ENCODE measurements at places on chromosomes 11 and 22.

- DNase-seq, result peak; percentile 14
Observed at GRCh38 chr11:33376331-33377310, 119.4 kb downstream of the HIPK3 start.

- no peak for DNase-seq
Observed at GRCh38 chr22:32058656-32059260, 15.7 kb downstream of the SLC5A1 start.

GRCh38 chr11:72989727-72990126 lies 152.4 kb downstream of the FCHSD2 start:
- DNase-seq, result peak; percentile 41

GRCh38 chr22:20025401-20026203 lies 4.7 kb downstream of the TANGO2 start:
- no peak for DNase-seq

DNA sequence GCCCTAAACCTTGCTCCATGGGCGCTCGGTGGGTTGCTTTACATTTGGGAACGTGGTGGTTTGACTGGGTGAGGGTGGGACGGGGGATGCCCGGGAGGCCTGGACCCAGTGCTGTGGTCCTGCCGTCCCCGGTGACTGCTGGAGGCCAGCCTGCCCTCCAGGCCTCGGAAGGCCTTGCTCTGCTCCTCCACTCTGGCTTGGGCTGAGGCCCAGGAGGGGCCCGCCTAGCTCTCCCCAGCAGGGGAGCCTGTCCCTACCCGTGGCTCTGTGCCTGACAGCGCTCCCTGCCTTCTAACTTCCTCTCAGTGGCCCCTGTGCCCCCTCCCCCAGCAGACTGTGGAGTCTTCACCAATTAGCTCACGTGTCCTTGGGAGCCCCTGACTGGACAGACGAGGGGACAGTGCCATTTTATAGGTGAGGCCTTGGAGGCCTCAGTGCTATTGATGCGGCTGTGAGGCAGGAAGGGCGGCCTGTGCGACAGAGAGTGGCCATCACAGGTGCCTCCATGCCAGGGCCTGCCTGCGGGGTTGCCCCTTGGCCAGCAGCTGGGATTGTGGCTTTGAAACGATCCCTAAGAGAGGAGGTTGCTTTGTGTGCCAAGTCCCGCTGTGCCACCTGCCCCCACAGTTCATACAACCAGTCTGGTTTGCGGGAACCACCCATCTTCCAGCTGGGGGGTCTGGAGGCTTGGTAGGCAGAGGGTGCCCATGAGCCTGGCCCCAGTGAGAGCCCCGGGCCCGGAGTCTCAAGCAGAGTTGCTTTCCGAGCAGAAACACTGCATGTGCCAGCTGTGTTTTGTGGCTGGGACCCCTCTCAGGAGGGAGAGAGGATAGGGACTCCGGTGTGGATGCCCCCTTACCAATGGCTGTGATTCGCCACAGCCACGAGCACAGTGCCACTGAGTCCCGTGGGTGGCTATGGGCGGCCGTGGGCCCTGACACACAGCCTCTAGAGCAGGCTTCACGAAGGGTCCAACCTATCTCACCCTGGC lies 17.7 kb downstream of the TPCN2 start:
- no peak for DNase-seq

GRCh38 chr11:78370406-78371172 lies 47.0 kb downstream of the GAB2 start:
- DNase-seq, result peak; percentile 30

DNA sequence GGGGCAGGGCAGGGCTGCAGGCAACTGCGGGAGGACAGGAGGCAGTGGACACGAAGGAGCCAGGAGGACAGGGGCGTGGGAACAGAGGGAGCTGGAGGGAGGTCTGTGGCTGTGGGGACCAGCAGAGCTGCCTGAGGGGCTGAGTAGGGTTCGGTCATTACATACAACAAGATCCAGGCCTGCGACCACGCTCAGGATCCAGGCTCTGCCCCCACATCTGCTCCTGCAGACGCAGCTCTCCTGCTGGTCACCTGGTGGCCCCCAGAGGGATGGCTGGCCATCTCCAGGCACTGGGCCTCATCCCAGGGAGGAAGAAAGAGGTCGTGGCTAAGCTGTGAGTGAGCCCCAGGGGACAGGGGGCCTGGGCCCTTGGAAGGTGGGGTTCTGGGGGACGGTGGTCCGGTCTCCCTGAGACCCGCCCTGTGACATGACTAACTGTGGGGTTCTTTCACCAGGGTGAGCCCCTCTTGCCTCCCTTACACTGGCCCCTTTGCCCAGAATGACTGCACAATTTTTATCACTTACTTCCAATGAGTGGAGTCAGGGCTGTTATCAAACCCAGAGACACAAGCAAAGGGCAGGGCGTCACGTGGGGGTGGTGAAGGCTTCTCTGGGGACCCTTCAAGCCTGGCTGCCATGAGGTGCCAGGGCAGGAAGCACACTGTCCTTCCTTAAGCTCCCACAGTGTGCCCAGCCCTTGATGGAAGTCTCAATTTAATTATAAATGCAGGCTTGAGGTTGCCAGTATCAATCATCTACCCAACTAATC lies 6.7 kb upstream of the APOBEC3A start:
- no peak for DNase-seq

- DNase-seq, result peak; percentile 33
Observed at GRCh38 chr22:24473284-24473683, 21.8 kb upstream of the UPB1 start.

DNA sequence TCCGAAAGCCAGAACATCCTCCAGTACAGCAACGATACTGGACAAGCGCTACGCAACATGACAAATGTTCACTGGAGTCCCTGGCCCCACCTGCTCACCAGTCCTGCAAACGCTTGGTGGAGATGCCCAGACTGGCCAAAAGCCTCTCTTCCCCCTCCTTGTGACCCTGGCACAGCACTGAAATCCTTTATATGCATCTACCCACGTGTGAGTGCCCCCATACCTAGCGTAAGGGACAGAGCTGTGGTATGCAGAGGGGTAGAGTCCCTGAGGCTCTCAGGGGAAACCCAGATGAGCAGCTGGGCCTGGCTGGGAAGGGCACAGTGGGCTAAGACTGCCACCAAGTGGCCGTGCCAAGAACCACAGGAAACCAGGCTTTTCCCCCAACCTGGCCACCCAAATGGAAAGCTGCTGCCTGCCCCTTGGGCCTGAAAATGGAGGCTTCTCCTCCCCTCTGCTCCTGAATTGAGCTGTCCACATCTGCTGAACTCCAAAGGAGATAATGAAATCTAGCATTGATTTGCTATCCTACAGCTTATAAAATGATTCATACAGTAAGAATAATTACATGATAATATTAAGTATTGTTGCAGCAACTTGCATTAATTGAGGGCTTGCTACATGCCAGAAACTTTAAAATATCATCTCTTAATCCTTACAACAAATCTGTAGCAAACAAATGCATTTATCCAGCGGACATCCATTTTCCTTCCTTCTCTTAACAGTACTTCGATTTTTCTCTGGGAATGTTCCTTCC lies 24.8 kb upstream of the TTC12 start:
- DNase-seq, result peak; percentile 79

Measured in suppressor macrophage (primary cell).